Dermis lymphatic vessel endothelial cell (primary cell): ENCODE measurements at places on chromosomes 16 and 17. TPM values are rescaled to one million over a fixed set of nuclear protein-coding genes. Genes with fewer than 3 reads are reported as not detected.

GFAP gene
- total RNA-seq = not detected in 2 replicates

FOXJ1 gene
- under 0.01 TPM in 1 of 2 replicates, not detected in the other for total RNA-seq

AXIN2 gene
- 2.5 and 2.6 TPM in 2 replicates for total RNA-seq

CHST4 gene
- total RNA-seq = not detected in 2 replicates

NPIPB9 gene
- total RNA-seq = 0.87 and 1.7 TPM in 2 replicates

CCT6B gene
- 0.76 and 0.77 TPM in 2 replicates for total RNA-seq

CRHR1 gene
- not detected in 2 replicates for total RNA-seq

TMC7 gene
- total RNA-seq = 3.4 and 3.7 TPM in 2 replicates
